ENCODE measurements at places on chromosomes 11 and 22.

- DNase-seq = no peak
Observed at GRCh38 chr11:84437071-84437980, 1151.2 kb upstream of the CCDC90B start.

GRCh38 chr11:46611526-46612304 is 5.3 kb downstream of the HARBI1 start:
- no peak for DNase-seq

DNA sequence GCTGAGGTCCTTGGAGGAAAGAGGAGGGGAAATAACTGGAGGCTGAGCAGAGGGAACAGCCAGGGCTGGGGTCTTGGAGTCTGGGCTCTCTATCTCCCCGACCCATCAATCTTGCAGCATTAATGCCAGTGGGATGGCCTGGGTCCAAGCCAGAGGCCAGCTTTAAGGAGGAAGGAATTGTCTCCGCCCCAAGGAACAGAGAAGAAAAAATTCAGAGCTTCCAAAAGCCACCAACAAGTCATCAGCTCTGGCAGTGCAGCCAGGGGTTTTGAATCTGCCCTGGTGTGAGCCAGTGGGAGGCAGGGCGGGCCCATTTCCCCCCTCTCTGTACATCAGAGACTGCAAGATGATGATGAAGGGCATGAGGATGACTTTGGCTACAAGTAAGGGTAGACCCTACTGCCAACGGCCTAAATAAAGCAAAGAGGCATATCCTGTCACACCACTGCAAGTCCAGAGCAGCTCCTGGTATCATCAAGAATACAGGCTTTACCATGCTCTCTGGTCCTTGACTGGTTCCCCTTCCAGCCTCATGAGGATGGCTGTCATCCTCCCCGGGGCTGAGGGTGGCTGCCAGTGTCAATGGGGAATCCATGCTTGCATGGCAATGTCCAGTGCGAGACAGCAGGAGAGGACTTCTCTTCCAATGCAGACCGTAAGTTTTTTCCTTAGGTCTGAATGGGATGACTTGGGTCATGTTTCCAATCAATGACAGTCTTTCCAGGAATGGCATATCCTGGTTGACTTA is 34.4 kb downstream of the LRRC32 start:
- no peak for DNase-seq

DNA sequence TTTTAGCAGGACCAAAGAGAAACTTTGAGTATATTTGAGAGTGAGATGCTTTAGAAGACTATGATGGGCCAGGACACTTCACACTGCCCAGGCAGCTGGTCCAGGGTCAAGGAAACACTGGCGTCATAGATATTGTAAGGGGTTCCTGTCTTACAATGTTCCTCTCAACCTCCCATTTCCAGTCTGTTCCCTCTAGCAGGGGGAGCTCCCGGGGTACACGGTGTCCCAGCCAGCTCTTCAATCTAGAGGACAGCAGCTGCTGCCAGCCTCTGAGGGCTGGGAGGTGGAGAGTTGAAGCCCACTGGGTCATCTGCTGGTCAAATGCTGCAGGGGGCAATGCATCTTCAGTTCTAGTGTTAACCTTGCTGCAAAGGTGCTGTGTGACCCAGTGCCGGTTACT is 40.7 kb upstream of the TIMP3 start:
- DNase-seq = no peak
